DND-41 (cell line): ENCODE measurements at places on chromosomes 11 and 22.

GRCh38 chr22:22773979-22774604 lies 113.5 kb upstream of the IGLL5 start:
- H3K4me3 ChIP-seq = no peak overlapping the region
- H3K27ac ChIP-seq = no peak overlapping the region
- no peaks in the 10 kb centered on the region for H3K4me1 ChIP-seq
- no peaks in the 10 kb centered on the region for H3K36me3 ChIP-seq
- no peaks in the 10 kb centered on the region for H3K27me3 ChIP-seq

DNA sequence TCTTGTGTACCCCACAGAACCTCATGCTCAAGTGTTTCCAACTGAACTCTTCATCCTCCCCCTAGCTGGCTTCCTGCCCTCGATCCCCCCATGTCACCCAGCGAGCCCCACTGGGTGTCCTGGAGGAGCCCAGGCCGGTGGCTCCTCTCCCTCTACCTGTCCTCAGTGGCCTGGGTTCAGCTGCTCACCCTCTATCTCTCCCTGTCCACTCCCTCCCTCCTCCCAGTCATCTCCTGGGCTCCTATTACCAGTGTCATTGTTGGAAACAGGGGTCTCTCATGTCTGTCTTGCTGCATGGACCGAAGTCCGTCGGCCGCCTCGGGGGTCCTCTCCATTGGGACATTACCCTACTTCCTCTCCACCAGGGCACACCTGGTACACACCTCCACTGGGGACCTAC lies 12.9 kb upstream of the MPPED1 start:
- peaks cover 3% of the 10 kb centered on the region for H3K27me3 ChIP-seq
- H3K4me3 ChIP-seq = no peak overlapping the region
- no peak overlapping the region for H3K27ac ChIP-seq
- no peaks in the 10 kb centered on the region for H3K36me3 ChIP-seq
- DNase-seq = no peak

DNA sequence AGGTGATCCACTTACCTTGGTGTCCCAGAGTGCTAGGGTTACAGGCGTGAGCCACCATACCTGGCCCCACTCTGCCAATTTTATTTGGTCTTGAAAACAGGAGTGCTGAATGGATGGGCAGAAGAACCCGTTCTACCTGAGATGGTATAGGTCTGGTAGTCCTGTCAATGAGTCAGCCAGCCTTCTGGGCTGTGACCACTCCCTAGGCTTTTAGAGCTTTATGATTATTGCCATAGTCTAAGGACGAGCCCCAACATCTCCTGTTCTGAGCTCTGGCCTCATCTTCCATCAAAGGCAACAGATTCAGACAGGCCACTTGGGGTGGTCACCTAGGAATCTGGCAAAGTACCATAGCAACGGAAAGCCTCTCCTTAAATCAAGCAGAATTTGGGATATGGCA lies 11.5 kb downstream of the ZDHHC5 start:
- DNase-seq = no peak
- no peak overlapping the region for H3K27ac ChIP-seq
- H3K4me3 ChIP-seq = no peak overlapping the region
- peaks cover 86% of the 10 kb centered on the region for H3K36me3 ChIP-seq
- peaks cover 5% of the 10 kb centered on the region for H3K4me1 ChIP-seq
- H3K27me3 ChIP-seq = no peaks in the 10 kb centered on the region

DNA sequence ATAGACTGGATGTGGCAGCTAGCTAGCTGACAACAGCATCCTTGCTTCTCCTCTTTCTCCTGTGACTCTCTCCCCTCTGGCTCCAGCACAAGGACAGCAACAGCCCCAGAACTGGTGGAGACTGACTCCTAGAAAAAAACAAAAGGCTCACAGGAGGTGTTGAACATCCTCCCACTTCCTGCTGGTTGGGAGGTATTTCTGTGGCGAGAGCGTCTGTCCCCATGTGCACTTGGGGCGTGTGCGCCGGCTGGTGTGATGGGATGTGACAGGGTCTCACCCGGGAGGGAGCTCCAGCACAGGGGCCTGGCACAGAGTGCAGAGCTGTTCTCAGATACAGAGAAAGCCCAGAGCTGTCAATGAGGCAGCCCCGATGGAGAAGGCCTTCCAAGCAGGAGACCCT lies 107.2 kb upstream of the E2F8 start:
- no peak overlapping the region for H3K4me3 ChIP-seq
- no peaks in the 10 kb centered on the region for H3K27me3 ChIP-seq
- no peaks in the 10 kb centered on the region for H3K4me1 ChIP-seq
- no peak for DNase-seq
- no peak overlapping the region for H3K27ac ChIP-seq
- H3K36me3 ChIP-seq = no peaks in the 10 kb centered on the region

DNA sequence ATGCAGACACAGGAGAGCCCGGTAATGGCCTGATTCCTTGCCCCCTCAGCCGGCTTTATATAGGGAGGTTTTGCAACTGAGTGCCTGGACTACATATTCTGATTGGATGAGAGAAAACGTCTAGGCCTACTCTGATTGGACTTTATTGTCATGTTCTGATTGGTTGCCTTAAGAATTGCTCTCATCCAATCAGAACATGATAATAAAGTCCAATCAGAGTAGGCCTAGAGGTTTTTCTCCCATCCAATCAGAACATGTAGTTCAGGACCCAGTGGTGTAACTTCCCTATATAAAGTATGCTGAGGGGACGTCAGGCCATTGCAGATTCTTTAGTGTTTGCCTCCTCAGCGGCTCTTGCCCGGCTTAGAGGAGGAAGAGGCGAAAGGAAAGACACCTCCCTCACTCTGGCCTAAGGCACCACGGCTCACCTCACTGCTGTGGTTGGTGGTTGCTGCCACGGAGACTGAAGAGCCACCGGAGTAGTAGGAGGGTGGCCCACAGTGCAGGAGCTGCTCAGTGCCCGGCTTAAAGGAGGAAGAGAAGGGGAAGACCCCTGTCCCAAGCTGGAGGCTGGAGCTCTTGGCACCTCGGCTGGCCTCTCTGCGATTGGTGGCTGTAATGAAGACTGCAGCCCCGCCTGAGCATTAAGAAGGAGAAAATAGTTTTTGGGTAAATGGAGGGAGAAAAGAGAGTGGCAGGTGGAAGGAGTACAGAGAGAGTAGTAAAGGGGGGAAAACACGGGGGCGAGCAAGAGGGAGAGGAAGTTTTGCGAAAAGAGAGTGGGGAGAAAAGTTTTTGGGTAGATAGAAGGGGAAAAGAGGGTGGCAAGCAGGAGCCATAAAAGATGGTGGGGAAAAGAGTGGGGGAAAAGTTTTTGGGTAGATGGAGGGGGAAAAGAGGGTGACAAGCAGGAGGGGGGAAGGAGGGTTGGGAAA lies 116.7 kb upstream of the SERPIND1 start:
- DNase-seq = no peak
- no peak overlapping the region for H3K4me3 ChIP-seq
- H3K27ac ChIP-seq = no peak overlapping the region

GRCh38 chr11:68584991-68585524 lies 99.3 kb upstream of the GAL start:
- no peaks in the 10 kb centered on the region for H3K4me1 ChIP-seq
- no peak overlapping the region for H3K27ac ChIP-seq
- no peaks in the 10 kb centered on the region for H3K27me3 ChIP-seq
- no peak overlapping the region for H3K4me3 ChIP-seq
- no peak for DNase-seq
- peaks cover 95% of the 10 kb centered on the region for H3K36me3 ChIP-seq

DNA sequence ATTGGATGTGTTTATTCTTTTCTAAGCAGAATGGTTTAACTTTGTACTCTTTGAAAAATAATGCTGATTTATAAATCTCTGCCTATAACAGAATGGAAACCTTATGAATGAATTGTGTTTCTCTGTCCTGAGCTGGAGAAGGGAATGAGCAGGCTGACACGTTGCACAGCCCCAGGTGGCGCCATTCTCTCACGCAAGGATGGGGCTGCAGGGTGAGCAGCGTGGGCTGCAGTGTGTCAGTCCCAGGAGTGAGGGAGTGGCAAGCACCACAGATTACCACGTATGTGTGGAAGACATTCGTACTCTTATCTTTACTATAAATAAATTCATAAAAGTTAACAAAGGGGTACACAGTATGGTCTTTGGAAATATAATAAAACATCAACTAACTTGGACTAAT lies 33.4 kb downstream of the FDX1 start:
- peaks cover 26% of the 10 kb centered on the region for H3K36me3 ChIP-seq
- H3K4me3 ChIP-seq = no peak overlapping the region
- peak; percentile 22 for DNase-seq
- H3K27ac ChIP-seq = no peak overlapping the region

GRCh38 chr11:3154001-3154599 lies 11.0 kb downstream of the OSBPL5 start:
- no peaks in the 10 kb centered on the region for H3K27me3 ChIP-seq
- H3K36me3 ChIP-seq = peaks cover 73% of the 10 kb centered on the region
- no peak overlapping the region for H3K4me3 ChIP-seq

- H3K4me1 ChIP-seq = no peaks in the 10 kb centered on the region
- H3K36me3 ChIP-seq = no peaks in the 10 kb centered on the region
- H3K4me3 ChIP-seq = no peak overlapping the region
- H3K27me3 ChIP-seq = peaks cover 10% of the 10 kb centered on the region
- H3K27ac ChIP-seq = no peak overlapping the region
Observed at GRCh38 chr11:11514246-11514645, 107.6 kb downstream of the GALNT18 start.

- no peaks in the 10 kb centered on the region for H3K36me3 ChIP-seq
- no peak for DNase-seq
- peaks cover 10% of the 10 kb centered on the region for H3K27me3 ChIP-seq
- no peak overlapping the region for H3K4me3 ChIP-seq
- no peak overlapping the region for H3K27ac ChIP-seq
Observed at GRCh38 chr11:94302776-94303175, 1.6 kb upstream of the IZUMO1R start.

GRCh38 chr22:45843031-45843430 lies 133.9 kb downstream of the WNT7B start:
- no peaks in the 10 kb centered on the region for H3K4me1 ChIP-seq
- peaks cover 57% of the 10 kb centered on the region for H3K36me3 ChIP-seq
- no peak for DNase-seq
- no peak overlapping the region for H3K4me3 ChIP-seq
- no peak overlapping the region for H3K27ac ChIP-seq

DNA sequence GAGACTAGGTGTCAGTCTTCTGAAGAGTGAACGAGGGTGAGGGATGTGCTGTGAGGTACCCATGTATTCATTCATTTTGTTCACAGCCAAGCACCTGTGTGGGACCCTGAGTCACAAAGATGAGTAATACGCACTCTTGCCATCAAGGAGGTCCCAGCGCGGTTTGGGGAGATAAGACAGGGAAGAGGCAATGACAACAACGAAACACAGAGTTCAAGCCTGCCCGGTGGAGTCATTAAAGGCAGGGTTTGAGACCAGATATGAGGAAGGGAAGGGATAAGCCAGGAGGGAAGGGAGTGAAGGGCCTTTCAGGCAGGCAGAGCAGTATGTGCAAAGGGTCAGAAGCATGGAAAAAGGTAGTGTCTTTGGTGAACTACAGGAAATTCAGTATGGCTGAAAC lies 4.6 kb downstream of the DCHS1 start:
- no peak overlapping the region for H3K27ac ChIP-seq
- no peaks in the 10 kb centered on the region for H3K36me3 ChIP-seq
- peaks cover 5% of the 10 kb centered on the region for H3K4me1 ChIP-seq
- peaks cover 5% of the 10 kb centered on the region for H3K27me3 ChIP-seq

- peaks cover 30% of the 10 kb centered on the region for H3K36me3 ChIP-seq
- H3K4me1 ChIP-seq = peaks cover 35% of the 10 kb centered on the region
- no peak for DNase-seq
- no peak overlapping the region for H3K4me3 ChIP-seq
- no peak overlapping the region for H3K27ac ChIP-seq
- no peaks in the 10 kb centered on the region for H3K27me3 ChIP-seq
Observed at GRCh38 chr11:128708660-128709059, 14.8 kb downstream of the FLI1 start.

- H3K27ac ChIP-seq = peak within 1 kb of the TSS; percentile 97
- DNase-seq = peak; percentile 93
- peak within 1 kb of the TSS; percentile 98 for H3K4me3 ChIP-seq
- no peaks in the 10 kb centered on the region for H3K27me3 ChIP-seq
- peaks cover 51% of the 10 kb centered on the region for H3K4me1 ChIP-seq
Observed at GRCh38 chr22:50507421-50507990, at the start of gene LMF2. LMF2 (minus strand) TSS chr22:50507702; CDS start chr22:50507675, 27 bp downstream.

DNA sequence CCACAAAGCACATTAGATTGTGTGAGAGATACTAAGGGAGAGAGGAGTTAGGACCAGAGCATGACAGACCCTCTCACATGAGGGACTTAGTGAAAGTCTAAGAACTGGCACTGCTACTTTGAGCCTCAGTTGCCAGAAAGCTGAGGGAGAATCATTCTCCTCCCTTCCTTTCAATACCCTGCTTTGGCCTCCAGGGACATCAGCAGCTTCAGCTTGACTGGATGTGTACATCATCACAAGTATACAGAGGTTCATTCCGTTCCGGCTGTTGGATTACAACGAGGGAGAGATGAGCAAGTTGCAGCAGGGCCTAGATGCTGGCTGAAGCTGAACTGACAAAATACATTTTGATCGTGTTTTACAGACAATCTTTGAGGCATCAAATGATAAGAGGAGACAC lies 15.7 kb upstream of the ANO5 start:
- H3K36me3 ChIP-seq = no peaks in the 10 kb centered on the region
- no peak overlapping the region for H3K4me3 ChIP-seq
- H3K27ac ChIP-seq = no peak overlapping the region
- no peaks in the 10 kb centered on the region for H3K4me1 ChIP-seq

- peaks cover 44% of the 10 kb centered on the region for H3K36me3 ChIP-seq
- peak overlapping the region; percentile 41 for H3K27ac ChIP-seq
Observed at GRCh38 chr11:134764367-134764766, 352.3 kb upstream of the B3GAT1 start.

GRCh38 chr22:27671413-27671935 lies 130.1 kb downstream of the MN1 start:
- no peaks in the 10 kb centered on the region for H3K27me3 ChIP-seq

GRCh38 chr11:92458486-92458885 lies 233.9 kb downstream of the FAT3 start:
- no peaks in the 10 kb centered on the region for H3K27me3 ChIP-seq
- no peak for DNase-seq
- no peaks in the 10 kb centered on the region for H3K36me3 ChIP-seq
- H3K4me3 ChIP-seq = no peak overlapping the region
- peaks cover 14% of the 10 kb centered on the region for H3K4me1 ChIP-seq

DNA sequence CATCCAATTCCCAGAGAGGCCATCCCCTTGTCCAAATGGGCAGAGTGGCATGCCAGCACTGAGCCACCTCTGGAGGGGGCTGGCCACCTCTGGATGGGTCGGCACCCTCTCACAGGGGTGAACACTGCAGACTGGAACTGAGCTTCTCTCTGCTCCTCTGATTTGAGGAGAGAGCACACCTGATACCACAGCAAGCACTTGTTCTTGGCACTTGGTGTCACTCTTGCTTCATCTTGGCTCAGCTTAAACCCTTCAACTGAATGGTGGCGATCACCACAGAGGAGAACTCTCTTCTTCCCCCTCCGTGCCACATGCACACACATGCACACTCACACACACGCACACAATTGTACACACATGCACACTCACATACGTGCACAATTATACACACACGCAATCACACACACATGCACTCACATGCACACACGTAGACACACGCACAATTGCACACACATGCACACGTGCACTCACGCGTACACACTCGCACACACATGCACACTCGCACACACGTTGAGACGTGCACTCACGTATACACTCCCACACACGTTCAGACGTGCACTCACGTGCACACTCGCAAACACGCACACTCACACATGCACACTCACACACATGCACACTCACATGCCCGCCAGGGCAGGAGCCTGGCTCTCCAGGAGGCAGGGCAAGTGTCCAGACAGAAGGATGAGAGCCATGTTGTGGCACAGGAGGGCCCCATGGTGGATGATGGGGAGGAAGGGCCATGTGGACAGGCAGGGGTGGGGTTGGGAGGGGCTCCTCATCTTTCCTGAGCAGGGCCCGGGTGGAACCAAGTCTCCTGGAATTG lies 23.4 kb downstream of the OVOL1 start:
- no peak overlapping the region for H3K27ac ChIP-seq
- no peak overlapping the region for H3K4me3 ChIP-seq
- no peaks in the 10 kb centered on the region for H3K36me3 ChIP-seq
